Endothelial cell of umbilical vein (primary cell): ENCODE measurements at places on chromosomes 11 and 22. TPM values are rescaled to one million over a fixed set of nuclear protein-coding genes. Genes with fewer than 3 reads are reported as not detected.

Gene TMEM86A
- total RNA-seq, result 2.5 and 2.6 TPM in 2 replicates

Gene CASP4
- total RNA-seq, result 77.4 and 83.1 TPM in 2 replicates

- peak overlapping the region; percentile 17 for H3K27ac ChIP-seq
- H3K4me3 ChIP-seq, result no peak overlapping the region
- peaks cover 5% of the 10 kb centered on the region for H3K4me1 ChIP-seq
Observed at GRCh38 chr11:74388678-74389327, 9.4 kb downstream of the PGM2L1 start.

DNA sequence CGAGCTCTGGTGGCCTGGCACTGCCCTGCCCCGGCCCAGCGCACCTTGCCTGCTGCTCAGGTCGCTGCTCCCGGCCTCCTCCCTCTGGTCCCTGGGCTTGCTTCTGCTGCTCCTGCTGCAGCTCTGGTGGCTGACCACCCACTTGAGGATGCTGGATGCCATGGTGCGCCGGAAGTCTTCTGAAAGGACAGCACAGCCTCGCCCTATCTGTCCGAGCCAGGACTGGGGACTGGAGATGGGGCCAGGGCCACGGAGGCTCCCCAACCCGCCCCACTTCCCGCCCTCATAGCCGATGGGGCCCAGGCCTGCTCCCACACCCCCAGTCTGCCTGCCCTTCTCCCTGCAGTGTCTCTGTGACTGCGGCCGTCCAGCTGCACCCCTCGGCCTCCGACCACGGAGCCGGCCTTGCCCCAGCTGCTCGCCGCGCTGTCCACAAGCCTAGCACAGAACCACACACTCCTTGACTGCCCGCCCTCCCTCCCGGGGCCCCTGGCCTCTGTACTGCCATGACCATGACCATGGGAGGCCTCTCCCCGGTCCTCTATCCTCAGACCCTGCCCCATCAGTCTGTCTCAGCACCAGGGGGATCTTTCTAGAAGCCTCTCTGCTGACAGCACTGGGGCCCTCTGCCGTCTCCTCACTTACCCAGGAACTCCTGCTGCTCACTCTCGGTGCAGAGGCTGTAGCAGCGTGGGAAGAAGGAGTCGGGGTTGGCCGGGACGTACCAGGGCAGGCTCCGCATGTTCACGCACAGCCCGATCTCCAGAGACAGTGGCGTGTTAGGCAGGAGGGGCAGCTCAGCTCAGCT, 12.7 kb downstream of the TTLL8 start:
- DNase-seq, result no peak
- no peaks in the 10 kb centered on the region for H3K4me1 ChIP-seq
- no peaks in the 10 kb centered on the region for H3K36me3 ChIP-seq
- H3K27me3 ChIP-seq, result no peaks in the 10 kb centered on the region
- H3K27ac ChIP-seq, result no peak overlapping the region

- no peak overlapping the region for H3K4me3 ChIP-seq
- no peaks in the 10 kb centered on the region for H3K36me3 ChIP-seq
- no peaks in the 10 kb centered on the region for H3K4me1 ChIP-seq
Observed at GRCh38 chr11:89267660-89268302, 90.1 kb downstream of the TYR start.

DNA sequence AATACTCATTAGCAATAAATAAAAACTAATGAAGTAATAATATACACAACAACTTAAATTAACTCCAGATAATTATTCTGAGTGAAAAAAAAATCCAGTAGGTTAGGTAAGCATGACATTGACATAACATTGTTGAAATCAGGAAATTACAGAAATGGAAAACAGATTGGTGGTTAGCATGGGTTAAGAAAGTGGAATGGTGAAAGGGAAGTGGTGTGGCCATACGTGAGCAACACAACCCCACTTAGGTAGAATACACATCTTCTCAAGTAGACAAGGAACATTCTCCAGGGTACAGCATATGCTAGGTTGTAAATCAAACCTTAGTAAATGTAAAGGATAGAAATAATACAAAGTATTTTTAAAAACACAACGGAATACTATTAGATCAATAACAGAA, 30.2 kb upstream of the CLTCL1 start:
- no peaks in the 10 kb centered on the region for H3K36me3 ChIP-seq
- no peak overlapping the region for H3K4me3 ChIP-seq
- no peaks in the 10 kb centered on the region for H3K27me3 ChIP-seq
- DNase-seq, result no peak
- no peak overlapping the region for H3K27ac ChIP-seq
- H3K4me1 ChIP-seq, result no peaks in the 10 kb centered on the region

GRCh38 chr11:63212742-63213141, 30.7 kb downstream of the SLC22A25 start:
- DNase-seq, result peak; percentile 14
- no peaks in the 10 kb centered on the region for H3K4me1 ChIP-seq
- H3K4me3 ChIP-seq, result no peak overlapping the region
- no peak overlapping the region for H3K27ac ChIP-seq
- peaks cover 2% of the 10 kb centered on the region for H3K27me3 ChIP-seq
- H3K36me3 ChIP-seq, result no peaks in the 10 kb centered on the region

DNA sequence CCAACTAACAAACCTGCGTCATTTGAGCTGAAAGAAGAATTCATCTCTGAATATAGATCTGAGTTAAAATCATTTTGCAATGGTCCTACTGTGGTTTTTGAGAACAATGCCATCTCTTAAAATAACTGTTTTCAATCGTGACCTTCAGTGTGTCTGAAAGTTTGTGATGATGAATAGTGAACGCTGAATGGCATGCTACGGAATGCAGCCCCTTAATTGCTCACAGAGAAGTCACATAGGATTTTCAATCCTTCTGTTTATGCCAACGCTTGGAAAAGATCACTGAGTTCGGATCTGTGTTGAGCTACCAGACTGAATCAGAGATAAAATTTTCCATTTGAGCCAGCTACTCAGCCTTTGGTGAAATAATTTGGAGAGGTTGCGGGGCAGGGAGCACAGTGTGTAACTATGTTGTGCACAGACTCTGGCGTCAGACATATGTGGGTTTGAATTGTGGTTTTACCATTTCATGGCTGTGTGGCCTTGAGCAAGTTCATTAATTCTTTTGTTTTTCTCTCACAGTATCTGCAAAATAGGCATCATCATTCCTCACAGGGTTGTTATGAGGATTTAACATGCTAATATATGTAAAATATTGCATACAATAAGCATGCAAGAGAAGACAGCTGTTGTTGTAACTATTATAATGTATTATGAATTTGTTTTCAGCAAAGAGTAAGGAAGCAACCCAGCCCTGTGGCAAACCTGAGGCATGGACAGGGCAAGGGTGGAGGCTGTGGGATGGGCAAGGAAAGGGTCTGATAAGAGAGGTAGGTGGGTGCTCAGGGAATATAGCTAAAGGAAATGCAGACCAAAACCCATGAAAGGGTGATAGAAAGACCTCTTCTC, 679.9 kb downstream of the KCNA4 start:
- no peak overlapping the region for H3K4me3 ChIP-seq
- H3K27ac ChIP-seq, result no peak overlapping the region
- no peaks in the 10 kb centered on the region for H3K4me1 ChIP-seq
- H3K36me3 ChIP-seq, result no peaks in the 10 kb centered on the region
- H3K27me3 ChIP-seq, result no peaks in the 10 kb centered on the region

GRCh38 chr11:13897646-13898276, 64.8 kb upstream of the SPON1 start:
- H3K27ac ChIP-seq, result no peak overlapping the region
- H3K27me3 ChIP-seq, result peaks cover 1% of the 10 kb centered on the region
- H3K36me3 ChIP-seq, result no peaks in the 10 kb centered on the region
- no peak for DNase-seq

- no peak overlapping the region for H3K27ac ChIP-seq
- no peaks in the 10 kb centered on the region for H3K4me1 ChIP-seq
- no peaks in the 10 kb centered on the region for H3K27me3 ChIP-seq
- H3K36me3 ChIP-seq, result no peaks in the 10 kb centered on the region
Observed at GRCh38 chr11:79501707-79502106, 60.9 kb upstream of the TENM4 start.
